ENCODE measurements at places on chromosomes 11 and 22.

- peak; percentile 8 for DNase-seq
These were observed 41.4 kb downstream of the PPFIBP2 start for GRCh38 chr11:7555052-7555699.

DNA sequence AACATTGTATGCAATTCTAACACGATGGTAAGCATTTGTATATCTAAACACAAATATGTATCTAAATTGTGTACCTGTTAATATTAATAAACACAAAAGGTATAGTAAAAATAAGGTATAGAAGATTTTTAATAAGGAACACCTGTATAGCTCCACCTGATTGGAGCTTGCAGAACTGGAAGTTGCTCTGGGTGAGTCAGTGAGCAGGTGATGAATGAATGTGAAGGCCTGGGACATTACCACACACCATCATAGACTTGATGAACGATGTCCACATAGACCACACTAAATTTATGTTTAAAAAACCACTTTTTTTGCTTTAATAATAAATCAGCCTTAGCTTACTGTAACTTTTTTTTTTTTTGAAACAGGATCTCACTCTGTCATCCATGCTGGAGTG is 97.6 kb upstream of the CLMP start:
- no peak for DNase-seq

DNA sequence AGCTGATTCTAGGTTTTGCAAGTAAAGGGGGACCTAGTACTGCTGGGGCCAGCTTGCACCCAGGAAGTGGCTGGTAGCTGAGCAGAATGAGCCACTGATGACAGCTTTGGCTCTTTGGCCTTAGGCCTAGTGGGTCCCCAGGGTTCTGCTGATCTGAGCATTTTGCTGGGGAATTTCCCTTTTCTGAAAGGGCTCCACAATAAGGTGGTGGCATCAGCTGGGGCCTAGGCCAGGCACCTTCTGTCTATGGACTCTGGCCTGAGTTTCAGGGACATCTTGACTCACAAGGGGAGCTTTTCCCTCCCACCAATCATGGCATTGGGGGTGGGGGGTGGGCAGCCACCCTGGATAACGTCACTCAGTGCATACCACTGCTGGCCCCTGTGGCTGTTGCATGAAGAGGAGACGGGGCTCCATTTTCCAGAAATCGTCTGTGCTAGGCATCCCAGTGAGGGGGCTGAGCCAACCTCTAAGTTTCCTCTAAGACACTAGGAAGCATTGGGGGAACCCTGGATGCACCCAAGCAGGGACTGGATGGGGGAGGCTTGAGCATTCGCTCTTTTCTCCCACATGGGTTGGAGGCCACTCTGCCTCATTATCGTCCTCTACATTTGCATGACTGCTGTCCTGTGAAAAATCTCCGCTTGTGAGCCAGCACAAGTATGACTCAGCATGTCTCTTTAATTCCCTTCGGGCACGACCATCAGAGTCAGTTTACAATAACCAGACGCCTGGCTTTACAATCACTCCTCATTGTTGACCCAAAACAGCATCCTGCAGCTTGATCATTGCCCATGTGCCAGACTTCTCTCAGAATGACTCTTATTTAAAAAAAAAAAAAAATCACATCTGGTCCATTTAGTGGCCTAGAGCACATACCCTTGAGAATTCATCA is 145.0 kb upstream of the THY1 start:
- peak; percentile 91 for DNase-seq

GRCh38 chr22:26687439-26687838 is 30.1 kb downstream of the MIAT start:
- DNase-seq: no peak

- peak; percentile 3 for DNase-seq
These were observed 191.0 kb upstream of the LARGE1 start for GRCh38 chr22:34111210-34111824.
